H9 (cell line): ENCODE measurements at places on chromosomes 1 and 21. TPM values are rescaled to one million over a fixed set of nuclear protein-coding genes. Genes with fewer than 3 reads are reported as not detected.
A peak's percentile ranks its signal among the peaks of the same experiment; 100 is the strongest.

GRCh38 chr1:224594360-224594759 is 21.8 kb upstream of the CNIH3 start:
- no peak overlapping the region for H3K4me3 ChIP-seq
- H3K4me1 ChIP-seq = 0 out of 2 replicates have a peak, but pooled peaks cover 5% of the 10 kb centered on the region
- H3K27me3 ChIP-seq = no peaks in the 10 kb centered on the region

DNA sequence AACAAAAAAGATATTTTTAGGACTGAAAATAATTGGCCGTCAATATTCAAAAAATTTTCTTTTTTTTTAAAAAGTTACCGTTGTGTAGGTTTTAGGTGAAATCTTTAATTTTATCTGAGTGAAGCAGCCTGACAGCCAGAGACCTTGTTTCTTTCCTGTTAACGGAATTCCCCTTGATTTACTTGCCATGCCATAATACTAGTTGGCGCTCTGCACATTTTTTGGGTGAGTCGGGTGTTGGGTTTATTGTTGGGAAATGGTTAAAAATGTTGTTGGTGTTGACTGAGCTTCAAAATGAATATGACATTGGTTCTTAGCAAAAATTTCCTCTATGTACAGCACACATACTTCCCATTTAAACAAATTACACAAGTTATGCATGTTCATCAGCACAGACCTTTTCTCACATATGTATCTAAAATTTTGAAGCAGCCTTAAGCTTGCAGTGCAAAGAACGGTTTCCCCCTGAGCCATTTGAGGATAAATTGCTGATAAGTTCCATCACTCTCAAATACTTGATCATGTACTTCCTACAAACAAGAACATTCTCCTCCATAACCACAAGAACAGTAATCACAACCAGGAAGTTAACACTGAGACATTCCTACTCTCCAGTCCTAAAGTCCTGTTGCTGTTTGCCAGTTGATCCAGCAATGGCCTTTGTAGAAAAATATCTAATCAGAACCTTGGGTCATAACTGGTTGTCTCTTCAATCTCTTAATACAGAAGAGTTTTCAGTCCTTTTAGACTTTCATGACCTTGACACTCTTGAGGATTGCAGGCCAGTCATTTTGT is 34.2 kb downstream of the CAMTA1 start:
- no peak for DNase-seq
- no peak overlapping the region for H3K27ac ChIP-seq
- H3K4me3 ChIP-seq = no peak overlapping the region
- no peaks in the 10 kb centered on the region for H3K27me3 ChIP-seq
- 0 out of 2 replicates have a peak, but pooled peaks cover 5% of the 10 kb centered on the region for H3K36me3 ChIP-seq

GRCh38 chr1:226675715-226676357 is 63.2 kb downstream of the ITPKB start:
- H3K4me1 ChIP-seq = peaks cover 9% of the 10 kb centered on the region; the same call in 1 of the 2 replicates
- no peaks in the 10 kb centered on the region for H3K36me3 ChIP-seq

DNA sequence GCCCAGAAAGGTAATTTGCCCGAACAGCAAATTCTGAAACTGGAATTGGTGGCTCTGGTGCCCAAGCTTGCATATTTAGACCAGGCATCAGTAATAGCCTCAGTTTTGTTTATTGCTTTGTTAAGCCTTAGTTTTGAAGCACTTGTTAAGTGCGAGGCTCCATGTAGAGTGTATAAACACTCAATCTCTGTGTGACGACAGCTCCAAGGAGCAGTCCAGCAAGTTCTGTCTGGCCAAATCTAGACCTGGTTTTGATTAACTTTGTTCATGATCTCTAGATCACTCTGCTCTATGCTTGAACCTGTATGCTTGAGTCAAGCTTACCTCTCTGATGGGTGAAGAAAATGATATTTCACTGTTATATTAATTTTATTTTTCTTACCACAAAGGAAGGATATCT is 37.4 kb downstream of the DOP1B start:
- H3K4me3 ChIP-seq = no peak overlapping the region
- H3K36me3 ChIP-seq = peaks cover 2% of the 10 kb centered on the region; the same call in 1 of the 2 replicates
- no peak for DNase-seq
- no peak overlapping the region for H3K27ac ChIP-seq
- H3K4me1 ChIP-seq = no peaks in the 10 kb centered on the region

GRCh38 chr1:234474375-234474774 is 4.6 kb downstream of the TARBP1 start:
- DNase-seq = no peak
- peaks cover 8% of the 10 kb centered on the region for H3K36me3 ChIP-seq
- H3K4me1 ChIP-seq = peaks cover 10% of the 10 kb centered on the region; the same call in 1 of the 2 replicates

- H3K27ac ChIP-seq = no peak overlapping the region
- no peaks in the 10 kb centered on the region; the same call in 1 of the 2 replicates for H3K4me1 ChIP-seq
- no peaks in the 10 kb centered on the region for H3K27me3 ChIP-seq
- H3K4me3 ChIP-seq = no peak overlapping the region
- no peak for DNase-seq
Observed at GRCh38 chr1:16374266-16374665, 7.2 kb downstream of the SZRD1 start.

DNA sequence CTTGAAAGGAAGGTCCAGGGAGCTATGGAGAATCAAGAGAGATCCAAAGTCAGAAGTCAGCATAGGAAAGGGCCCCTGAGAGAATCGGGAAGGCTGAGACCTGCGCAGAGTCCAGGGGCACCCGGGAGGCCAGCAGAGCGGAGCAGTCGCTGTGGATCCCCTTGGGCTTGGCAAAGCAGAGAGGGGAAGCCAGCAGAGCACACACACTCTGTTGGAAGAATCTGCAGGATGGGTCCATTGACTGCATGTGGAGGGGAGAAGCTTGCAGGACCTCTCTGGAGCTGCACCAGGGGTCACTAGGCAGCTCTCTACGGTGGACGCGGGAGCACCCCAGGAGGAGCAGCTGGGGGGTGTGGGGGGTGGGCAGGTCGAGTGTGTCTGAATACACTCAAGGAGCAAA is 6.4 kb downstream of the RIPK4 start:
- no peak for DNase-seq
- no peak overlapping the region for H3K27ac ChIP-seq
- peak overlapping the region; percentile 82; the same call in 2 of the 3 replicates for H3K4me3 ChIP-seq
- peaks cover 2% of the 10 kb centered on the region; the same call in 2 of the 3 replicates for H3K36me3 ChIP-seq

DNA sequence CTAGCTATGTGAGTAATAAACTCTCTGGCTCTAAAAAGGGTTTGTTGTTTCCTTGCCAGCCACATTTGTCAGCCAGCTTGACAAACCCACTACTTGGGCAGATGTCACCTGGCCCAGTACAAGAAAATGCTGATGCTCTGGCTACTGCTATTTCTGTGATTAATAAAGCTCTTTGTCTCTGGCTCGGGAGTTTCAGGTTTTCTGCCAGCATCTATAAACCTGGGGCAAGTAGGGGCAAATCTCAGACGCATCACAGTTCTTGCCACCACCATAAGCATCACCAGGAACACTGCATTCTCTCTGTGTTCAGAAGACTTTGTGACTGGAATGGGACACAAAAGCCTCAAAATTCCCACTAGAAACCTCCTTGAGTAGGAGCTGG is 2.5 kb downstream of the ITLN2 start:
- H3K27ac ChIP-seq = no peak overlapping the region
- no peaks in the 10 kb centered on the region for H3K27me3 ChIP-seq
- H3K36me3 ChIP-seq = 0 out of 3 replicates have a peak, but pooled peaks cover 5% of the 10 kb centered on the region
- DNase-seq = no peak
- no peak overlapping the region for H3K4me3 ChIP-seq
- H3K4me1 ChIP-seq = peaks cover 2% of the 10 kb centered on the region; the same call in 1 of the 2 replicates

DNA sequence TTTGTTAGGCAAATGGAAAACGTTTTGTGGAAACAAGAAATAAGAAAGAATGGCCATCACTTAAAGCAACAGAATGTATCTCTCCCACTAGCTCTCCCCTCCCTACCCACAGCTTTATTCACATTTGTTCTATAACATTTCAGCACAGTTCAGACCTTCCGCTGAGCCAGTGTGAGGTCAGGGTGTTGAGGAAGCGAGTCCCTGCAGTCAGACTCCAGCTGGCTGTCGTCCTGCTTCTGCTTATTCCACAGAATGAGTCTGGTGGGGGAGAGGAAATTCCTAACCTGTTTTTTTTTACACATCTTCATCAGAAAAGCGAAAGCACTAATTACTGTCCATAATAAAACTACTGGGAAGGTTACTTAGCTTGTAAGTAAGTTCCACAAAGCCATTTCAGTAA is 39.0 kb downstream of the MRPL39 start:
- no peaks in the 10 kb centered on the region for H3K36me3 ChIP-seq
- no peak overlapping the region for H3K27ac ChIP-seq
- no peak for DNase-seq
- H3K4me1 ChIP-seq = no peaks in the 10 kb centered on the region; the same call in 1 of the 2 replicates
- peak overlapping the region; percentile 38; the same call in 1 of the 3 replicates for H3K4me3 ChIP-seq

GRCh38 chr1:156082309-156083091 is at the start of gene MEX3A:
MEX3A (minus strand) TSS chr1:156082465; CDS start chr1:156081998, 467 bp downstream.
- peak; percentile 97 for DNase-seq
- H3K27ac ChIP-seq = no peak within 1 kb of the TSS
- peak within 1 kb of the TSS; percentile 97 for H3K4me3 ChIP-seq
- peaks cover 15% of the 10 kb centered on the region for H3K4me1 ChIP-seq
- no peaks in the 10 kb centered on the region for H3K27me3 ChIP-seq

GRCh38 chr21:29072873-29073221 is 601 bp downstream of the CCT8 start:
- H3K4me1 ChIP-seq = no peaks in the 10 kb centered on the region; the same call in 1 of the 2 replicates
- peaks cover 15% of the 10 kb centered on the region for H3K36me3 ChIP-seq
- H3K4me3 ChIP-seq = peak overlapping the region; percentile 100
- H3K27me3 ChIP-seq = no peaks in the 10 kb centered on the region

- no peaks in the 10 kb centered on the region for H3K36me3 ChIP-seq
- H3K4me1 ChIP-seq = no peaks in the 10 kb centered on the region
- DNase-seq = no peak
- no peaks in the 10 kb centered on the region for H3K27me3 ChIP-seq
Observed at GRCh38 chr1:119541389-119541788, 34.4 kb downstream of the HSD3B1 start.

DNA sequence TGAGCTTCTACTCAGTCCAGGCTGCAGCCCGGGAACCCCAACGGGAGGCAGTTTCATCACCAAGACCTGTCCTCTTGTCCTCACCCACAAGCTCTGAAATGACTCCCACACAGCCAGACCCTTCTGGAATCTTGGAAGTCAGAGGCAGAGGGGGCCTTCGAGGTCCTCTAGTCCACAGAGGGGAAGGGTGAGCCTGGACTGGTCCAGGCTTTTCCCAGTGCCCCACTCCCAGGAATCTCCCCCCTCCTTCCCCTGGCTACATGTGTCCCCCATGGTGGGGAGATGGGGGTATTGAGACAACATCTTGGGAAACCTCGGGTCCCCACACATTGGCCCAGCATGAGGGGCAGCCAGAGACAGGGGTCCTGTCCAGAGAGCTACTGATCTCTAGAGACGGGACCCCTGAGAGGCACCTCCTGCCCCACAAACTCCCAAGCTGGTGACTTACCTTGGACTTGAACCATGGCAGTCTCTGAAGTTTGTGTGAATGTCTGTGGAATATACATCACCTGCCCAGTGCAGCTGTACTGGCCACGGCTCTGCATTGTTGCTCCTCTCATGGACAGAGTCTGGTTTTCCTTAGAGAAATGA is 19.4 kb upstream of the SLAMF9 start:
- H3K27ac ChIP-seq = no peak overlapping the region
- no peaks in the 10 kb centered on the region for H3K36me3 ChIP-seq
- H3K4me3 ChIP-seq = no peak overlapping the region
- no peaks in the 10 kb centered on the region for H3K27me3 ChIP-seq
- DNase-seq = no peak

GRCh38 chr1:78255383-78255782 is 209.6 kb downstream of the GIPC2 start:
- no peaks in the 10 kb centered on the region for H3K27me3 ChIP-seq
- no peaks in the 10 kb centered on the region for H3K4me1 ChIP-seq
- H3K36me3 ChIP-seq = no peaks in the 10 kb centered on the region
- H3K27ac ChIP-seq = no peak overlapping the region

DNA sequence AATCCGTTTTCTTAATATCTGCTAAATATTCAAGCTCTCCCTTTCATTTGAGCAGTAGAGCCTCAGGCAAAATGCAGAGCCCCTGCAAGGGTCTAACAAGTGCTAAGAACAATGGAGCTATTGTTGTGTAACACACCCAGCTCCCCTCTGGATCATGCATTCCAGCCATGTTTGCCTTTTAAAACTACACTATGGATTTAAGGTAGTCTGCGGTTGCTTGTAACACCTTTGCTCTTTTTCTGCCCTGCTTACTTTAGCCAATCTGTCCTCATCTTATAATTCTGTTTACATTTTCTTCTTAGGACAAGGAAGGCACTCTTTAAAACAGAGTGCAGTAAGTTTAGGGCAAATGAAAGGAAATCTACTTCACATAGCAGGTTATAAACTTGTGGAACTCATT is 60.0 kb upstream of the C1orf105 start:
- no peaks in the 10 kb centered on the region for H3K27me3 ChIP-seq
- H3K4me3 ChIP-seq = 0 out of 3 replicates have a peak overlapping the region, but pooled peaks have one; percentile 19
- H3K4me1 ChIP-seq = peaks cover 17% of the 10 kb centered on the region; the same call in 1 of the 2 replicates
- DNase-seq = peak; percentile 73

- no peaks in the 10 kb centered on the region for H3K27me3 ChIP-seq
- DNase-seq = peak; percentile 47
- H3K36me3 ChIP-seq = no peaks in the 10 kb centered on the region
- no peaks in the 10 kb centered on the region; the same call in 1 of the 2 replicates for H3K4me1 ChIP-seq
- no peak overlapping the region for H3K4me3 ChIP-seq
- no peak overlapping the region for H3K27ac ChIP-seq
Observed at GRCh38 chr1:85240174-85240601, 19.3 kb downstream of the C1orf52 start.

DNA sequence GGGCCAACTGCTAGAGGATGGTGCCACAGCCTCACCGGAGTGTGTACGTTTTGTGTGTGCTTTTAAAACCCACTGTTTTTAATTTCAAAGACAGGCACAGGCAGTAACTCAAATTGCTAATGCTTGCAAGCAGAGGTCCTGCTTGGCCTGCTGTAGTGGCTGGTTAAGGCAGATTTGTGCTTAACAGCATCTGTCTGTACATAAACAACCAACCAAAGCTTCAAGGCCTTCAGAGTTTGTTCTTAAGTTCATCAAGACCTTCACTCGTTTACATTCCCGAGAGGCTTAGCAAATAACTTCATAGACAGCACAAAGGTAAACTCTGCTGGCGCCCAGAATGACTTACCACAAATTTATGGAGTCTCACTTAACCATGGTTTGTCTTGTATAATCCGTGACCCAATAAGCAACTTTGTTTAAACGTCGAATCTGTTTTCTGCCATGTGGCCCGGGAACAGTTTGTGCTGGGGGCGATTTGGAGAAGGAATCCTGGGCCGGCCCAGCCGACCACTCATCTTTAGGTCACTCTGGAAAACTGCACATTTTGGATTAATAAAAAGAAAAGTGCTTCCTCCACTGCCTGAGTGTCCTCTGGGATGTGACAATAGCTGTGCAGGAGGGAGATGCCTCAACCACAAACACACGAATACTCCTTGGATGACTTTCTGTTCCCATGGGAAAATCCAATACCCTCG is 58.1 kb downstream of the CAPZB start:
- H3K4me3 ChIP-seq = no peak overlapping the region
- no peak overlapping the region for H3K27ac ChIP-seq
- no peak for DNase-seq
- H3K4me1 ChIP-seq = no peaks in the 10 kb centered on the region
- no peaks in the 10 kb centered on the region for H3K27me3 ChIP-seq
- H3K36me3 ChIP-seq = peaks cover 6% of the 10 kb centered on the region

GRCh38 chr1:228337031-228337564 is 69.5 kb downstream of the TRIM11 start:
- no peaks in the 10 kb centered on the region for H3K27me3 ChIP-seq
- no peak for DNase-seq
- H3K27ac ChIP-seq = no peak overlapping the region
- no peaks in the 10 kb centered on the region for H3K4me1 ChIP-seq
- no peak overlapping the region for H3K4me3 ChIP-seq

The LIPI gene
- total RNA-seq = not detected in 2 replicates

The CIART gene
- total RNA-seq = 15.6 TPM in 2 replicates

The GJB3 gene
- 0.96 and 1.1 TPM in 2 replicates for total RNA-seq

The CA14 gene
- 42.0 and 43.2 TPM in 2 replicates for total RNA-seq

The FOXD2 gene
- 0.07 TPM in 1 of 2 replicates, not detected in the other for total RNA-seq

The KRTAP12-3 gene
- total RNA-seq = not detected in 2 replicates

The DAB1 gene
- total RNA-seq = 9.2 and 9.3 TPM in 2 replicates
